ENCODE measurements at places on chromosomes 4 and X. TPM values are rescaled to one million over a fixed set of nuclear protein-coding genes. Genes with fewer than 3 reads are reported as not detected.

The OPHN1 gene
- total RNA-seq: 10.0 TPM

The CCNA2 gene
- 1.4 TPM for total RNA-seq

The SLIT2 gene
- total RNA-seq: 78.6 TPM

The SLC34A2 gene
- 1,970 TPM for total RNA-seq

The RXFP1 gene
- 5.5 TPM for total RNA-seq

The SRPK3 gene
- 0.22 TPM for total RNA-seq

The IL13RA2 gene
- total RNA-seq: not detected

All from upper lobe of left lung (tissue), 6 donors.